Fibroblast of skin of abdomen (primary cell): ENCODE measurements at places on chromosomes 4 and X.

DNA sequence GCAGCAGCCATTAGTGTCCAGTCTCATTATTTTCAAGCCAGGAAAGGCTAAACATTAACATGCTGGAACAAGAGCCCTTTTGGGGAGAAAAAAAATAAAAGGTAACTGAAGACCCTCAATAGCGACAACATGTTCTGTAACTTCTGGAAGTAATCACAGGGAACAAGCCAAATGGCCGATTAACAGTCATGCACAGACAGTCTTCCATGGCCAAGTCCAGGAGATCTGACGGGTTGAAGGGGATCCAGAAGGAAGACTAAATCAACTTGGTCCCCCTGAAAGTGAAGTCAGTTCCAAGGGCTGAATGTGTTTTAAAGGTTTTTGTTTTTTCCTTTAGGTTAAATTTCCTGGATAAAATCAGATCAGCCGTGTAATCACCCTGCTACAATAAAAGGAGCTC, 52.5 kb downstream of the LNX1 start:
- no peak for DNase-seq

- peak; percentile 71 for DNase-seq
These were observed 198.2 kb upstream of the CXorf66 start for GRCh38 chrX:140163371-140164159.

- peak; percentile 62 for DNase-seq
These were observed 947 bp upstream of the RPL10 start for GRCh38 chrX:154396973-154397887.

DNA sequence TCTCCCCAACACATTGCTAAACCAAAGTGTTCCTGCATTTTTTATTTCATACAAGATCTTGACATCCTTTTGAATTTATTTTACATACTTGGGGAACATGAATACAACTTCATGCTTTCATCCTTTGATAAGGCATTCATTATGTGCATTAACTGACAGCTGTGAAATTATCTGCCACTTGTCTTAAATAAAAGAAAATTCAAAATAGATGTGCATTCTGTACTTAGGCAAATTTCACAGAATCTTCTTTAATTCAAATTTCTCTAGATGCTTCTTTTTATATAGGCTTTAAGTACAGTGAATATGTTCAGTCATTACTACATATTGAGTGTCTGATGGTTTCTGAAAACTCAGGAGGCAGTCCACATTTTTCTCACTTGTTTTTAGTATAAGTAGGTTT, 518.1 kb downstream of the EPHA5 start:
- no peak for DNase-seq

DNA sequence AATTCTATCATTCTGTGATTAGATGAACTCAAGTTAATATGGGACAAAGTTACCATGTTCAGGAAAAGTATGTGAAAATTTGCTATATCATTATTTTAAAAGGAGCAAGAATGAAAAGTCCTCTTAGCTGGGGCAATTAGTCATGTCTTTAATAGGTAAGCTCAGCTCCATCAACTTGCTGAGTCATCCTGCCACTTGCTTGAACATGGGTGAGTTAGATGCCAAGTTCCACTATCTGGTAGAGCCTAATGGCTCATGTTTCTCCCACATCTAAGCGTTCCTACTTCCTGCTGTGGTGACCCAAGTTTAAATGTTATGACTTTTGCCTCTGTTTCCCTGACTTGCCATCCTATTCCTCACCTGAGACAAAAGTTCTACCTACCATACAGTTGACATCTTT, 276.8 kb downstream of the ZNF674 start:
- DNase-seq: peak; percentile 16

GRCh38 chr4:136690360-136690759, 841.9 kb downstream of the PCDH18 start:
- no peak for DNase-seq

- DNase-seq: no peak
These were observed 1443.3 kb downstream of the RAPGEF2 start for GRCh38 chr4:160546201-160546600.

DNA sequence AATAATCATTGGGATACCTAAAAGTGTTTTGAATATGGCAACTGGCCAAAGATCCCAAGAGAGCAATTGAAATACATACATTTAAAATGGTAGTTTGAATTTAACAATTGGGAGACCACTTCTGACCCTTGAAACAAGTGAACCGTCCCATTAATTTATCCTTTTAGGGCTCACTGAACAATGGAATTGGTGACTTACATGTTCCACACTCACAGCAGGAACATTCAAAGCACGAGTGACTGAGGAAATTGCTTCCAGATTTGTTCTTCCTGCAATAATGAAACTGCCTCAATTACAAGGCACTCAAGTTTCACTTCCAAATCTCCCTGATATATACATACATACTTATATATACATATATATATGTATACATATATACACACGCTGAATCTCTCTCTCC, 20.6 kb downstream of the SLC39A8 start:
- DNase-seq: no peak

DNA sequence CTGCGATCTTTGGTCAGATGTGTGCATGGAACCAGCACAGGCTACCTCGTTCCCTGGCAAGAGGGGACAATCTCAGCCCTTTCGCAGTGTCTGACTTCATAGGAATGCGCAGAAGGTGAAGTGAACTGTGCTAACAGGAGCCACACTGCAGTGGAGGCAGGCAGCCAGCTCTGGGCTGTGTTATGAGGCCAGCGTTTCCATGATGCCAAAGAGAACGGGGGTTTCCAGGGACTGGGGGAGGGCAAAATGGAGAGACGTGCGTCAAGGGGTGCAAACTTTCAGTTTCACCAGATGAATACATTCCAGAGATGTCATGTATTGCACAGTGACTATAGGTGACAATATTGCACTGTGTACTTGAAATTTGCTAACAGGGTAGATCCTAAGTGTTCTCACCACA, 30.4 kb downstream of the CLDN34 start:
- DNase-seq: no peak

DNA sequence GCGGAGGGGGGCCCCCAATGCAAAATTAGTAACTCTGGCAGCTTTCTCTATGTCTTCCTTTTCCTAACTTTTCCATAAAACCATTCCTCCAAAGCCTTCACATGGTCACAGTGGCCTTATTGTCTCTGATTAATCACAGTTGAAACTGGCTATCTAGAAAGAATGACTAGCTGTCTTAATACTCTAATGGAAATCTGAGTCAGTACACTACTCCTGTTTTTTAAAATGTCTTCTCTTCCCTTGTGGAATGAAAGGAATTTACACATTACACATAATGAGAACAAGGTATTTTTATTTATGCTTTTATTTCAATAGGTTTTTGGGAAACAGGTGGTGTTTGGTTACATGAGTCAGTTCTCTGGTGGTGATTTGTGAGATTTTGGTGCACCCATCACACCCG, 66.3 kb upstream of the PUDP start:
- no peak for DNase-seq

DNA sequence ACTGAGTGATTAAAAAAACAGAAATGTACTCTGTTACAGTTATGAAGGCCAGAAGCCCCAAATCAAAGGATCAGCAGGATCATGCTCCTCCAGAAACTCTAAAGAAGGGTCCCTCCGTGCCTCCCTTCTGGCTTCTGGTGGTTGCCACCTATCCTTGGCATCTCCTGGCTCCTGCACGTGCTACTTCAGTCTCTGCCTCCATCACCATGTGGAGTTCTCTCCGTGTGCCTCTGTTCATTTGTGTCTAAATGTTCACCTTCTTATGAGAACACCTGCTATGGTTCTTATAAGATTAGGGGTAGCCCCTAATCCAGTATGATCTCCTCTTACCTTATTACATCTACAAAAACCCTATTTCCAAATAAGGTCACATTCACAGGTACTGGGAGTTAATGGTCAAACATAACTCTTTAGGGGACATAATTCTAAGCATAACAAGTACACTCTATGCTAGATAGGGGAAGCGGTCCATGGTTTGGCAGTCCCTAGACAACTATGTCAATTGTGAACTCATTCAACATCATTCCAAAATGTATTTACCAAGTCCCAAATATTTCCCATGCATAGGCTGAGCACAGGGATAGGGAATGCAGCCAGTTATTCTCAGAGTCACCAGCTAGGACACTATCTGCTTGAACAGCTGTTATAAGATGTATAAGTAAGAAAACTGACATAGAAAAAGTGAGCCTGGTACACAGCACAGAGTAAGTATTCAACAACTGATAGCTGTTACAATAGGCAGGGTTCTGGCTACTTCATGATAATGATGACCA, 295.5 kb upstream of the BOD1L1 start:
- DNase-seq: no peak

GRCh38 chrX:120111611-120112010, 4.1 kb downstream of the RHOXF1 start:
- DNase-seq: no peak

GRCh38 chr4:31748382-31748781, 1028.2 kb downstream of the PCDH7 start:
- DNase-seq: no peak

GRCh38 chrX:7444967-7445366, 297.0 kb upstream of the PUDP start:
- DNase-seq: no peak

DNA sequence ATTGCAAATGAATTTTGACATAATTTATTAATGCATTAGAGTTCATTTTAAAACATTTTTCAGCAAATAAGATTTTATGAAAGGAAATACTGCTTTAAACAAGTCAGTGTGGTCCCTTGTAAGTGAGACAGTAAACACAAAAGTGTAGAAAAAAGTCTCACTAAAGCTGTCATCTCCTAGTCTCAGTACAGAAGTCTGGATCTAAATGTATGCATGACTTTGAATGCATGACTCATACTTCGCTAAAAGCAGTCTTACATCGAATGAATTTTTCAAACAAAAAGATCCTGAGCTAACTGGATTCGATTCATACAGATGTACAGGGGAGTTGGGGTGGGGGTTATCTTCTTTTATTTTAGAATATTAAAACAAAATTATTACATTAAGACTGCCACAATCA, 207.4 kb upstream of the VCX start:
- no peak for DNase-seq

- peak; percentile 45 for DNase-seq
These were observed 133.1 kb downstream of the CORIN start for GRCh38 chr4:47704693-47705325.

DNA sequence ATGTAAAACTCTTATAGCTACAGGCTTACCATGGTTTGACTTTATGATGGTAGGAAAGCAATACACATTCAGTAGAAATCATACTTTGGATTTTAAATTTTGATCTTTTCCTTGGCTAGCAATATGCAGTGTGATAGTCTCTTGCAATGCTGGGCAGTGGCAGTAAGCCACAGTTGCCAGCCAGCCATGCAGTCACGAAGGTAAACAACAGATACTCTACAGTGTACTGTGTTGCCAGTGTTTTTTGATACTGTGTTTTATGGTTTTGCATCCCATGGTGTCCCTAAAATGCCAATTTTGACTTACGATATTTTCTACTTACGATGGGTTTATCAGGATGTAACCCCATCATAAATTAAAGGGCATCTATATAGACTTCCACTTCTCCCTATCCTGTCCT, 24.8 kb upstream of the KLF3 start:
- DNase-seq: no peak

DNA sequence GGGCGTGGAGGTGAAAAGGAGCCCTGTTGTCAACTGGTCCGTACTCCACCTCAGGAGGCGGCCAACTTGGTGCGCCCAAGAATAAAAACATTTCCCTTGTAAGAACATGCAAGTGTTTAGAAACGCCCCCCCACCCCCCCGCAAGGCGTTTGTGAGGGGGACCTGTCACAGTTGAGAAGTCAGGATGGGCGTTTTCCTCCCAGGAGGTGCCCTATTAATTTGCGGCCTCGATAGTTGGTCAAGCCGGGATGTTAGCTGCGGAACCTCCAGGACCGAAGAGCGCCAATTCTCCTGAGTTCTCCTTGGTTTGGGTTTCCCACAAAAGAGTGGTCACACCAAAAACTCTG, 651 bp upstream of the SAP30 start:
- DNase-seq: no peak

DNA sequence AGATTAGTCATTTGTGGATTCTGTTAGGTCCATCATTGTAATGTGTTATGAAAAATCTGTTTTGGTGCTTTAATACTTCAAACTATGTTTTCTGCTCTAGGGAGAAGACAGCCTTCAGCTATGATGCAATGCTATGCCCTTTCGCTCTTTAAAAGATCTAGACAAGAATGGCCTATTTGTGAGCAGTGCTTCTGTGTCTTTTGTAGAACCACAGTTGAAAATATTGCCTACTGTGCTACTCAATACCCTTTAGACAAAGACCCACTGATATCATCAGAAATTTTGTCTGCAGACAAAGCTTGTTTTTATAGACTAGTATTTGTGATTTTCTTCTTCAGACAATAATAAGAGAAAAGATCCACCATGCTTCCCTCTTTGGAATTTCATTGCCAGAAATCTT, 44.6 kb upstream of the SLITRK2 start:
- DNase-seq: no peak

GRCh38 chr4:72186714-72187113, 154.9 kb downstream of the NPFFR2 start:
- no peak for DNase-seq

- no peak for DNase-seq
These were observed 39.3 kb upstream of the IQSEC2 start for GRCh38 chrX:53320543-53321229.

- no peak for DNase-seq
These were observed 333.8 kb downstream of the C4orf33 start for GRCh38 chr4:129429581-129430320.

DNA sequence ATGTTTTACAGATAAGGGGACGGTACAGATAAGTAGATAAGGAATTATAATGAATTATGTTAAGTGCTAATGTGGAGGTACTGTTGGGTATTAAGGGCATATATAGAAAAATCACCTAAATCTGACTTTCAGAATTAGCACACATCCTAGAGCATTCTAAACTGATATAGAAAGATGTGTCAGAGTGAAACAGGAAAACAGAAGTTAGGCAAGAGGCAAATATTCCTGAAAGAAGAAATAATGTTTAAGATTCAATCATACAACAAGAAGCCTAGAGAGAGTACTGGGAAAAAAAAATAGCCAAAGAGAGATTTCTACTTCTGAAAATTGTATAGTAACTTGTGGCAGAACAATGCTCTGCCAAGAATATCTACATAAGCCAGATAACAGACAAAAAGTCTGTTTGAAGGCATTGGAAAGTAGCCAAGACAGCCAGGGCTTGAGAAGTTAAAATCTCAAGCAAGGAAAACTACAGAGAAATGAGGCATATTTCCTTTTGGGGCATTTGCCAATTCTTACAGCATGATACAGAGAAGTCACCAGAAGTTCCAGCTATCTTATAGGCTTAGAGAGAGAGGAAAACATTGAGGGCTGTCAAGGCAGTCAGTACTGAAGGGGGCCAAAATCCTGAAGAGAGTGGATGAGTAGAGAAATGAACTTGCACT, 646.0 kb downstream of the RPA4 start:
- DNase-seq: peak; percentile 31

DNA sequence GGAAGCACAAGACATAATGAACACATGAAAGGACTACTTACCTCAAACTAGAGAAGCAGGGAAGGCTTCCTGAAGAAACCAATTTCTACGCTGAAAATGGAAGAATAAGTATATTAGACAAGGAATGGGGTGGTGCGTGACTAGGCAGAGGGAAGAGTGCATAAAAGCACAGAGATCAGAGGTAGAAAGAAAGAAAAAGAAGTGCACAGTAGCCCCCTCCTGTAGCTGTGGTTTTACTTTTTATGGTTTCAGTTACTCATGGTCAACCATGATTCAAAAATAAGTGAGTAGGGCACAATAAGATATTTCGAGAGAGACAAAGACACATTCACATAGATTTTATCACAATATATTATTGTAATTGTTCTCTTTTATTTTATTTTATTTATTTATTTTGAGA, 934.5 kb upstream of the INTU start:
- DNase-seq: no peak

- DNase-seq: peak; percentile 62
These were observed 14.7 kb upstream of the SH3KBP1 start for GRCh38 chrX:19902110-19902509.
